ENCODE measurements at places on chromosomes 7 and 10.

GRCh38 chr10:84314275-84314674 is 14.1 kb upstream of the CCSER2 start:
- DNase-seq, result no peak

GRCh38 chr10:5959581-5960069 is 17.7 kb downstream of the IL15RA start:
- DNase-seq, result no peak

DNA sequence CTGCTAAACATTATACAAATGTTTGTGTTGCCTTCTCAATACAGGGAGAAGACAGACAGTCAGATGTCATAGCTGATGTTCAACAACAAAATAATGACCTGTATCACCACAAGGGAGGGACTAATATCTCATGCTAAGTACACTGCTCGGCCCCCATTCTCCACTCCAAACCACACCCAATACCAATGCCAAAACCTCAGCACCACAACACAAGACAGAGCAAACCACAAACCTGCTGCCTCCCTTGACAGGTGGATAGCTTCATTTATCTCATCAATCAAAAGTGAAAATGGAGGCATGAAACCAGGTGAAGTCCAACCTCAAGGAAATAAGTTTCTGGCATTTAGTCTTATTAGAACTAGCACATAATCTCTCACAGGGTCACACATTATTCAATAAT is 109.5 kb downstream of the PARD3 start:
- DNase-seq, result peak; percentile 80

GRCh38 chr7:79451580-79451979 is 1.9 kb downstream of the MAGI2 start:
- no peak for DNase-seq

DNA sequence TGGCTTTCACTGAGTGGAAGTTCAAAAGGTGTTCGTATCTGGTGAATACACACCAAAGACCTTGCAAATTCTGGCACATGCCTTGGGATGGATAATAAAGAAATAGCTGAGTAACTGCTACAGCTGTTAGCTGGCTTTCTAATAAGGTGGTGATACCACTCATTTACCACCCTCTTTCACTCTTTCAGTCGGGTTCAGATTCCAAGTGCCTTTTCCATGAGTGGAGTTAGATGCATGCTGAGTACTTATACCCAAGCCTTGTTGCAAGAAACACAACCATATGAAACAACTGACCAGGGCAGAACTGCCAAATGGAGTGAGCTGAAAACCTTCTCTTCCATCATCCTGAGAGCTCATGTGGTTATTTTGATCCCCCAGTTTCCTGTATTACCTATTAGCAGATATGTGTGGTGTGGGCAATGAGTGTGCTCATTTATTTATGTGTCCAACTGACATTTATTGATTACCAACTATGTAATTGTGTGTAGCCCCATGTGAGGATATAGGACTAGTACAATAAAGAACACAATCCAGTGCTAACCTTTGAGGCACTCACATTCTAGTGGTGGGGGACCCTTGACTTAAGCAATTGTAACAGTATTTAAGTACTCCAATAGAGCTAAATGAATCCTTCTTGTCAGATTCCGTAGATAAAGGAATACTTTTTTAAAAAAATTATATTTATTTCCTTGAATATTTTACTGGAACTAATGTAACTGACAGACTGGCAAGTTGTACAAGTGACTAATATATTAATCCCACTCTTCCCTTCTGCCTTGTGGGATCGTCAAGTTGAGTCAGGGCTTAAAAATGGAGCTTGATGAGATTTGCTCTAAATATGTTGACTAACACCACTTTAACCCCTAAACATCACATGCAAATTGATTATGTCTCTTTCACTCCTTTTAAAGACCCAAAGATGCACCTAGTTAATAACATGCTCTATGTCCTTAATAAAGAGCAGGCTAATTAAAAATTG is 124.7 kb downstream of the ARID5B start:
- DNase-seq, result peak; percentile 99

DNA sequence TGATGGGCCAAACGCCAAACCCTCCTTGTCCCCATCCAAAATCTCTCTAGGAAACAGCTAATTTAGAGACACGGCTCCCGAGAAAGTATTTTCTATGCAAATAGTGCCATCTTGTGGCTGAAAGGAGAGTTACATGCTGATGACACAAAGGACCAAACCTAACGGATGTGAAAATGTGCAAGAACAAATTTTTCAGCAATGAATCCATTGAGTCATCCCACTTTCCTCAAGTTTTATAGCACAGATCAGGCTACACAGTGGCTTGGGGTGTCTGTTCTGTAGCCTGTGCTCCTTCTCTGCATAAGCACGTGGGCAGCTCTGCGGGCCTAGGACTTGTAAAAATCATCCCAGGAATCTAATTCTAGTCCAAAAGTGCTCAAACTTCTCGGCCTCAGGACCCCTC is 154.8 kb upstream of the PRR15 start:
- DNase-seq, result peak; percentile 94

DNA sequence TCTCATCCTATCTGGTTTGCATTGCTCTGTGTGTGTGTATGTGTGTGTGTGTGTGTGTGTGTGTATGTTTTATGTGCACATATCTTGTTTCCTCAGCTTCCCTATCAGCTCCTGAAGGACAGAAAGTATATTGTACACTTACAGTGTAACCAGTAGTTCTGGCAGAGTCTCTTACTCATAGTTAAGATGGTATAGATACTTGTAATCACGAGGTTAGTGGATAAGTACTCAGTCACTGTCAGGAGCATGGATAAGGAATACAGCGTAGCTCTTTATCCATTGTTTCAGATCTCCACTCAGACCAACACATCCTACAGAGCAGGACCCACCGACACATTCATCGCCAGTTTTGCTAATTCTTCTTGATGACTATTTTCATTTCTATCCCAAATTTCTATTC is 275.0 kb downstream of the TSPAN12 start:
- DNase-seq, result no peak

GRCh38 chr10:137031-137430 is 1.8 kb downstream of the ZMYND11 start:
- peak; percentile 57 for DNase-seq

- peak; percentile 49 for DNase-seq
Observed at GRCh38 chr10:104925232-104925851, 284.3 kb downstream of the SORCS3 start.

DNA sequence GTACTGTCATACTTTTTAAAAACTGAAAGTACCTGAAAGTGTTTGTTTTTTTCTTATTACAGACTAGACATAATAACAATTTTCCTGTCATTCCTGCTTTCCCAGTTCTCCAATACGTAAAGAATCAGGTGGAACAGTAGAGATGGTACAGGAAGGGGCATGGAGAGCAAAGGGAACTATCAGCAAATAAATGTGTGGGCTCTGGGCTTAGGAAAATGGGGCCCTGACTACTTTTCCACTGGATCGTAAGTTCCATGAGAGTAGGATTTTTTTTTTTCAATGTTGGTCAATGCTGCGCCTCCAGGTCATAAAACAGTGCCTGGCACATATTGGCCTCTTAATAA is 15.2 kb upstream of the FAS start:
- DNase-seq, result peak; percentile 11

GRCh38 chr7:40105879-40106473 is 28.4 kb downstream of the MPLKIP start:
- DNase-seq, result no peak

- DNase-seq, result no peak
Observed at GRCh38 chr10:11118686-11119085, 101.0 kb downstream of the CELF2 start.

DNA sequence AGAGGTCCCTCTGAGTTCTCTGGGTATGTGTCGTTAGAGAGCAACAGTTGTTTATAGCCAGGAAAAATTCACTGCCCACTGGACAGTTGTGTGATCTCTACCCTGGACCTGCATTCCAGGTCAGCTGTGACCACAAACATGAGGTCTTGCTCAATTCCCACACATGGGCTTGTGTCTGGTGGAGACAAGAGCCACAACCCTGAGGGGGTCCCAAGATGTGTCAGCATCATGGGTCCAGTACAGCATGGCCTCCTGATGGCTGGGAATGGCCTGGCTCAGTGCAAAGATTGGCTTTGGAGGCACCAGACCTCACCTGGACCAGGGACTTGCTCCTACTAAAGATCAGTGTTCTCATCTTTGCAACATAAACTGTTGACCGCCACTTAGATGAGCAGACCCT is 751.6 kb downstream of the GRID1 start:
- no peak for DNase-seq

DNA sequence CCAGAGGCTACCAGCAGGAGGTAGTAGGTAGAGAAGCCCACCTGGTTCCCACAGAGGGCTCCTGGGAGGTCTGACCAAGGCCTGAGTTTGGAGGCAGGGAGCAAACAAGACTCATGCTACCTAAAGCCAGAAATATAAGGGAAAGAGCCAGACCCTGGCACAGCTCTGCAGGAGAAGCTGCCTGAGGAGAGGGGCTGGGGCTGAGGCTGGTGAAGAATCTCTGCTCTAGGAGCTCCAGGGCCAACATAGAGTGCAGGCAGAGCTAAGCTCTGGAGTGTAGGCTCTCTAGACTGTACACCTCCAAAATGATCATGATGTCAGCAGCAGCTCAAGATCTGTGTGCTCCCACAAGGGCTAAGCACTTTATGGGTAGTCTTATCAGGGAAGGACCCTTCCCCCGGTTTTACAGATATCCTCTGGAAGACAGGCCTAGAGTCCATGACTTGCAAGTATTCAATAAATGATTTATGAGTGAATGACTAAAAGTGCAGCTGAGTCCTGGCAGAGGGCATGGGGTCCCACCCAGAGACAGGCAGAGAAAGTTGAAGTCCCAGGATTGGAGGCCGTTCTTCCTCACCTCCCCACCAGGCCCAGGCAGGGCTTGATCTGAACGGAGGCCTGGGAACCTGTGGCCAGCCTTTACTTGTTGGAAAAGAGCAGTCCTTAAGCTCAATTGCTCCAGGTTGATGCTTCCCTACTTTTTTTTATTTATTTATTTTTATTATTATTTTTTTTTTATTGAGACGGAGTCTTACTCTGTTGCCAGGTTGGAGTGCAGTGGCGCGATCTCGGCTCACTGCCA is 71.5 kb upstream of the LRRC4 start:
- DNase-seq, result no peak

DNA sequence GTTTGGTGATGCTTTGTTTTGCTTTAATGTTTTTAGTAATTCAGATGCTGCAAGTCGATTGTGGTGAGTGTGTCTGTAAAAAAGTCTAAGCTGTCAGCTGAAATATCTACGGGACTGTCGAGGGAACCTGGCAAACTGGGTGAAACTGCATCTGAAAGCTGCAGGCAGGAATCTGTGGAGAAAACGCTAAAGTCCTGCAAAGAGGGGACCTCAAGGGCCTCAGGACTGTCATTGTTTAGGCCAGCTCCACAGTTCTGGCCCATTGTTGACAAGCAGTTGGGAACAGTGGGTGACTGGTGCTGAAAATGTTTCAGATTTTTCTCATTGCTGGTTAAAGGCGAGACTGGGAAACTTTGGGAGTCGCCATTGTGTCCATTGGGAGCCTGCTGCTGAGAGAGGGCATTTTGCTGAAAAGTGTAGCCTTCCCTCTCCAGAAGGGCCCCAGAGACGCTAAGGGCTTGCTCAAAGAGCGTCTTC is 1.8 kb downstream of the HOXA2 start:
- no peak for DNase-seq

GRCh38 chr7:138167869-138168296 is 91.6 kb downstream of the AKR1D1 start:
- DNase-seq, result no peak

DNA sequence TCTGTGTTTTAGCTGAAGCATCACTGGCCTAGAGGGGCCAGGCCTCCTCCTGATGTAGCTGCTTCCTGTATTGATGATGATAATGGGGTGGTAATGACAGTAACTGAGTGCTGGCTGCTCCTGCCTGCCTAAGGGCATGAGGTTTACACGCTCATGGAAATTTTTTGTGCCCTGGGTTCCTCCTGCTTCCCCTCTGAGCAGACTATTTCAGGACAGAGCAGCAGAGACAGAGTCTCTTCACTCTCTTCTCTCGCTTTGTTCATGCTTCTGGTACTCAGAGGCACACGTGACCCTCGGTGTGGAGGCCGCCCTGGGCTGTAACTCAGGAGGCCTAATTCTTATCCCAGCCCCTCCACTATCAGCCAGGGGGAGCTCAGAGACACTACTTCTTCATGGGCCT is 27.9 kb downstream of the LRRC20 start:
- no peak for DNase-seq

- no peak for DNase-seq
Observed at GRCh38 chr7:2717293-2718261, 29.6 kb downstream of the AMZ1 start.

GRCh38 chr10:65720901-65721300 is 1204.9 kb upstream of the LRRTM3 start:
- DNase-seq, result no peak

DNA sequence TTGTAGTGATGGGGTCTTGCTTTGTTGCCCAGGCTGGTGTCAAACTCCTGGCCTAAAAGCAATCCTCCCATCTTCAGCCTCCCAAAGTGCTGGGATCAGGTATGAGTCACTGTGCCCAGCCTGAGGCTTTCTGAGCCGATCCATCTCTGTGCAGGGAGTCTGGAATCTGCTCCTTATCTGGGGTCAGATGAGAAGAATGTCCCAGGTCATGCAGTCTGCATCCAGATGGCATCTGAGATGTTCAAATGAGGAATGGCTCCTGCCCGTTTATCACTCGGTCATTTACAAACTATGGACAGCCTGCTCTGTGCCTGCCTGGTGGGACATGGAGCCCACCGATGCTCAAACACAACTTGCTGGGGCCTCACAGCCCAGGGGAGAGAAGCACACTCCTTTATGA is 11.1 kb upstream of the SLC18A3 start:
- peak; percentile 35 for DNase-seq

GRCh38 chr7:47591655-47592572 is 10.0 kb upstream of the TNS3 start:
- DNase-seq, result peak; percentile 83

GRCh38 chr7:9945131-9945530 is 1028.5 kb upstream of the PHF14 start:
- DNase-seq, result no peak

DNA sequence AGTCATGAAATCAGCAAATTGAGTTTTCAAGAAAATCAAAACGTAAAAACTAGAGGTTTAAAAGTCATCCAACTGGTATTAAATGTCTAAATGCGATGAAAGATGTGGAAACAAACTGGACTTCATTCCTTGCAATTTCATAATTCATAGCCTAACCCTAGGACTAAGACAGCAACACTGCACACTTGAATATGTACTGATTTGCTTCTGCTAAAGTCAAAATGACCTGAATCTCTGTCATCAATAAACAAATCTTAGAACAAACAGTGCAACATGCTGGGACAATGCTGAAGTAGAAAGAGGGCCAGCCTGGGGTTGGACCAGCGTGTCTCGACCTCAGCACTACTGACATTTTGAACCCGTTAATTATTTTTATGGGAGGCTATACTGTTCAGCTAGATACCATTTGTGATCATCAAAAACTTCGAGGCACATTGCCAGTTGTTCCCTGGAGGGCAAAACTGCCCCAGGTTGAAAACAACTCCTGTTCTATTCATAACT is 47.1 kb downstream of the MYOF start:
- DNase-seq, result no peak

GRCh38 chr10:76009531-76009930 is 578.1 kb downstream of the LRMDA start:
- DNase-seq, result peak; percentile 57

GRCh38 chr7:110573862-110574528 is 516.9 kb upstream of the LRRN3 start:
- peak; percentile 85 for DNase-seq
